ENCODE measurements at places on chromosomes 12 and 14.

DNA sequence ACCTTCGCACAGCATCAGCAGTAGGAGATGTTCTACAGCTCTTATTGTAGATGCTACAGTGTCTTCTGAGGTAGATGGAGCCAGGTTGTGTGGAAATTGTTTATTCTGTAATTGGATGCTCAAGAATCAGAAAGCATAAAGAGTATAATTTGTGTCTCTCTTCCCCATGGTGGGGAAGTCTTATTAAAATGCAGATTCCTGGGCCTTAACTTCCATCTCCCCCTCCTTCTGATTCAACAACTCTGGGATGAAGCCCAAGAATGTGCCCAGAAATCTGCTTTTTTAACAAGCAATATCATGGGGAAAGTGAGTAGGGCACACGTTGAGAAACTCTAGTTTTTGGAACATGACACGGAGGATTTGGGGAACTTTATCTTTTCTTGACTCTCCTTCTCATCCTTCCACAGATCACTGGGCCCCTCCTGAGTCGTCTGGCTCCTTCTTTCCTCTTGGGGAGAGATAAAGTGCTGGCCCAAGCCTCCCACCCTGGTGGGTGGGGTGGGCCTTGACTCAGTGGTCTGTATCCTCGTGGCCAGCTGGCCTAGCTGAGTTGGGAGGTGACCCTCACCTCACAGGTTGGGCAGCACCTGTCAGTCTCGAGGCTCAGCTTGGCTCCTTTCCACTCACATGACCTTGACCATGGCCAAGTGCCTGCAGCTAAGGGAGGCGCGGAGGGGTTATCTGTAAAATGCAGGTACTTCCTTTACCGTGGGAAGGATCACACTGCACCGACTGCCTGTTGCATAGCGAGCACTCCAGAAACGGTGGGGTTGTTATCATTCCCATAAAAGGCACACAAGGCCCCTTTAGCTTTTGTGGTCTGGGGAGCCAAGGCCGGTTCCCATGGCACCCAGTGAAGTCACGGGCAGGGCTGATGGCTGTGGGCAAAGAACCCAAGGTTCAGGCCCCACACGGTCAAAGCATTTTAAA, 141.9 kb downstream of the CHST11 start:
- no peak for DNase-seq

DNA sequence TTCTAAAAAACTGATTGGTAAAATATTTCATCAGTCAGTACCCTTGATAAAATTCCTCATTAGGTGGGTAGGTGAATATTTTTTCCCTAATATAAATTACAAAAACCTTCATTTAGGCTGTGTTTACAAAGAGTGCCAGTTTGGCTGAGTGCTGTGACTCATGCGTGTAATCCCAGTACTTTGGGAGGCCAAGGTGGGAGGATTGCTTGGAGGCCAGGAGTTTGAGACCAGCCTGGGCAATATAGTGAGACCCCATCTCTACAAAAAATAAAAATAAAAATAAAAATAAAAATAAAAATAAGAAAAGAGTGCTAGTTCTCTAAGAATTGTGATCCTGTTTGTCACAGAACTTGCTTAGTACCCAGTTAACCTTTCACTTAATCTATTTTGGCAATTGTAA, 398.4 kb upstream of the RGS6 start:
- no peak for DNase-seq

DNA sequence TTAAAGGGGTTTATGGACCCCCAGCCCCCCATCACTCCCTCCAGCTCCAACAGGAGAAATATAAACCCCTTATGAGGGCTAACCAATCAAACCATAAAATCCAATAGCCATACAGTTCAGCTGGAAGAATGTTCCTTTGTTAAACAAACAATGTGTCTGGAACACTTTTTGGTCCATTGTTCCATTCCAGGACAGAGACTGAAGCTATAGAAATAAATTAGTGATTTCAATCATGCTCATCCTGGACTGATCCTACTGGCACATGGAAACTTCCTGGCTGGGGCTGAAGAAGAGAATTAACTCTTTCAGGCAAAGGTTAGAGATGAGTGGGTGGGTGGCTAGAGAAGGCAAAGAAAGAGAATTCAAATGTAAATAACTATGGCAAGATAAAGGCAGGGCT, 63.4 kb downstream of the ANO2 start:
- DNase-seq = no peak

DNA sequence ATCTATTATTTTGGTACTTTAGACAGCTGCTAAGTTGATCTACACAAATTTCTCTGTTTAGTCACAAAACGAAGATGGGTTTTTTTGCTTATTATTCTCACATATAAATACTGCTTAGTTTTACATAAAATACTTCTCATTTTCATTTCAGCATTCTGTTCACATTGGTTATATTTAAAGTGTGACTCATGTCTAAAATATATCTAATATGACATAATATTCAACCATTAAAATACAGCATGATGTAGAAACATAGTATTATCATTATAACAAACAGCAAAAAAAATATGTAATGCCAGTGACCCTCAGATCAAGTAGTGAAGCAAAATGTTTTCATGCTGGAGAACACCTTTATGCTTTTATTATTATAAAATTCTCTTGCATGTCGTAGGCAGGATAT, 63.7 kb downstream of the SH2B3 start:
- no peak for DNase-seq

- DNase-seq = no peak
Observed at GRCh38 chr12:19539836-19540235, 100.5 kb downstream of the AEBP2 start.

- DNase-seq = no peak
Observed at GRCh38 chr14:103624860-103625259, 4.2 kb upstream of the KLC1 start.

GRCh38 chr14:95647926-95648325, 38.3 kb upstream of the TCL1B start:
- no peak for DNase-seq

GRCh38 chr14:30874999-30875787, 834 bp downstream of the COCH start:
- DNase-seq = no peak

DNA sequence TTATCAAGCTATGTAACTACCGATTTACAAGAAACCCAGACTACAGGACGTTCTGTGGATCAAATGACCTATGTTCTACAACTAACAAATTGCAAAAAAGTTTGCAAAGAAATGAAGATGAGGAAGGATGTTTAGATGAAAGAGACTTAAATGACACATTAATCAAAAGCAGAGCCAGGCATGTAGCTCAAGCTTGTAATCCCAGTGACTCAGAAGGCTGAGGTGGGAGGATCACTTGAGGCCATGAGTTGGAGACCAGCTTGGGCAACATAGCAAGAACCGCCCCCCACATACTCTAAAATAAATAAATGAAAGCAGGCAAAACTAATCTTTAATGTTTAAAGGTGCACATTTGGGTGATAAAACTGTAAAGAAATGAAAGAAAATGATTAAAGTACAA, 331.9 kb downstream of the BTG1 start:
- no peak for DNase-seq

DNA sequence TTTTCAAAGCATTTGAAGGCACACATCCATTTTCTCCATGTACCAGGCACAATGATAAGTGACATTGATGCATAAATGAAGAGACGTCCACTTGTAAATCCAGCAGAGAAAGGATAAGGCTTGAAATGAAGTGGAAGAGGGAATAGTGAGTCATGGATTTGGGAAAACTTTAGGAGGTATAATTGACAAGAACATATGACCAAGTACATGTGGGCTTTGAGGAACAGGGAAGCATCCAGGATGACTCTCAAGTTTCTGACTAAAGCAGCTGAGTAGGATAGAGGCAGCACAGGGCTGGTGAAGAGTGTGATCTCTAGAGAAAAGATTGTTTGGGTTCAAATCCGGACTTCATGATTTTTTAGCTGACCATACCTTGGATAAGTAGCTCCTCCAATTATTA, 43.6 kb upstream of the SYT1 start:
- no peak for DNase-seq

- DNase-seq = no peak
Observed at GRCh38 chr14:52068615-52069306, at the start of gene NID2. NID2 (minus strand) TSS chr14:52069059; CDS start chr14:52068994, 65 bp downstream.

All from esophagus squamous epithelium (tissue), 5 donors.